ELR (cell line): ENCODE measurements at places on chromosomes 4 and X.

- DNase-seq, result no peak
Observed at GRCh38 chr4:79584902-79585301, 176.9 kb upstream of the GK2 start.

DNA sequence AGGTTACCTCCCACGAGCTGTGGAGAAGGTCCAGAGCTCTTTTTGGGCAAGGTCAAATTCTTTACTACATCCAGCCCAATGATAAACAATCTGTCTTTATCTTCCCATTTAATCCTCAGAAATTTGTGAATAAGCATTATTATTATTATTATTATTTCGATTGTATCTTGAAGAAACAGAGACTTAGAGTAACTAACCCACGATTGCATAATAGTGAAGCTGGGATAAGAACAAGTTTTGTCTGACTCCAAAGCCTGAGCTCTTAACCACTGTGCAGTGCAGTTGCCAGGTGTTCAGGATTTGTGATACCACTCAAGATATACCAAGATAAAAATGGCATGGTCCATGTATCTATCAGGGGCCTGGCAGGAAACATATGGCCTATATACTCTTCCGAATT, 166.5 kb upstream of the LDB2 start:
- DNase-seq, result no peak

DNA sequence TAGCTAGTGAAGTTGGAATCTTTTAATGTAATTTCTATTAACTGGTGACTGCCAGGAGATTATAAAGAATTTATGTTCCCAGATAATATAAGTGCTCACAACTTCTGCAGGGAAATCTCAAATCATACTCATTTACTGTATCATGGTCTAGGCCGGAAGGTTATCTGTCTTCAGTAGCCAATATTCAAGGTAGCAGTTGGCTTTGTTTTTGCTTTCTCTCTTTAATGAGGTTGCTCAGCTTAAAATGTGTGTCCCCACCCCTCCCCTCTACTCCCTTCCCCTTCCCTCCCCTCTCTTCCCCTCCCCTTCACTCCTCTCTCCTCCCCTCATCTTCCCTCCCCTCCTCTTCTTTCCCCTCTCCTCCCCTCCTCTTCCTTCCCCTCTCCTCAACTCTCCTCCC, 117.6 kb downstream of the HPGD start:
- no peak for DNase-seq

DNA sequence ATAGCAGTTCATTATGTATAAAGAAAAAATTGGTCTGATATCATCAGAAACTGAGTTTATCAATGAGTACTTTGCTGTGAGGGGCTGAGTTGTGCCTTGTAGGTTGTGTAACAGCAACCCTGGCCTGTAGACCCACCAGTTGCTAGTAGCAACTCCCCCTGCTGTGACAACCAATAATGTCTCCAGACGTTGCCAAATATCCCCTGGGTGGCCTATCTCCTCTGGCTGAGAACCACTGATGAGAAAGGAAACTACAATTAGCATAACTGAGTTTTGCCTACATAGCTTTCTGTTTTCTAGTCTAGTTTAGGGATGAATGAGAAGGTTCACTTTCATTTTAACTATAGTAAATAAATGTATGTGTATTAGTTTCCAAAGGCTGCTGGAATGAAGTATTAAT, 234.1 kb downstream of the CPE start:
- DNase-seq, result no peak

- DNase-seq, result no peak
Observed at GRCh38 chrX:155216940-155217440, 730 bp downstream of the VBP1 start.

DNA sequence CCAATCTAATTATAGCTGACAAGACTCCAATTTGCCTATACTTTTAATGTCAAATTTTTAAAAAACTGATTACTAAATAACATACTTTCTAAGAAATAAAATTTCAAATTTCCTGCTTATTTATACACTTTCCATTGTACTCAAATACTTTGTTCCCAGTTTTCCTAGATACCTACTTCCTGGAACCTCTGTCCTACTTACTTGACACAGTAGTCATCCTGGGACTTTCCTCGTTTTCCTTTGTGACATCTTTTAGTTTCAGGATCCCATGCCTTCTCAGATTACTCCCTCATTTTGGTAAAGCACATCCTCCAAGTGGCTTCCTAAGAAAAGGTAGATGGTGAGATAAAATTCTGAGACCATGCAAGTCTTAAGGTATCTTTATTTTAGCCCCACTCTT, 13.3 kb upstream of the FAM184B start:
- DNase-seq, result no peak

GRCh38 chr4:41568363-41568762, 30.4 kb downstream of the LIMCH1 start:
- DNase-seq, result no peak

GRCh38 chr4:98565681-98566301, 92.6 kb downstream of the TSPAN5 start:
- no peak for DNase-seq

DNA sequence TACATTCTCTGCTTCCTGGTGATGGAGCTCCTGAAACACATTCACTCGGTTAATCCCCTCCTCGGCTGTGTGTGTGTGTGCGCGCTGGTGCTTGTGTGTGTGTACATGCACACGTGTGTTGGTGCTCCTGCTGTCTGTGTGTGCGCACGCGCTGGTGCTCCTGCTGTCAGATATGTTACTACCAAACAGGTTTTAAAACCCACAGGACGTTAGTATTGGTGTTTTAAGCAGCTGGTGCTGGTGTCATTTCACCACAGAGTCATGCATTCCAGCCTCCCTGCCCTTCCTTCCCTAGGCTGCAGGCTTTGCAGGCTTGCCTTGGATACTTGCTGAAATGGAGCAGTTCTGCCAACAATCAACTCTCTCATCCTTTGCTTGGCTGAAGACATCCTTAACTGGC, 48.1 kb upstream of the CPLX1 start:
- no peak for DNase-seq

DNA sequence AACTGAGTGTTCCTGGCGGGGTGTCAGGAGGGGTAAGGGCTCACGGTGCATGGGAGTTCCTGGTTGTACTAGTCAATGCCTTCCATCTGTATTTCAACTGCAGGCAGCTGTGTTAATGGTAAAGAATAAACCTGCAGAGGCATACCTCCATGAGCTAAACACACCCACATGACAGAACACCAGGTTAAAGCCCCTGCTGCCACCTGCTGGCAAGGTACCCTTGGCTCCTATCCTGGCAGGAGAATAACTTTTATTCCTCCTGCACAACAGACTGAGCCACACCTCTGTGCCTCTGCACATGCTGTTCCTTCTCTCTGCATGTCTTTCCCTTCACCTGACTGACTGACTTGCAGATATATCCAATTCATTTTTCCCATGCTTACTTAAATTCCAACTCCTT, 11.1 kb downstream of the ITIH6 start:
- no peak for DNase-seq

DNA sequence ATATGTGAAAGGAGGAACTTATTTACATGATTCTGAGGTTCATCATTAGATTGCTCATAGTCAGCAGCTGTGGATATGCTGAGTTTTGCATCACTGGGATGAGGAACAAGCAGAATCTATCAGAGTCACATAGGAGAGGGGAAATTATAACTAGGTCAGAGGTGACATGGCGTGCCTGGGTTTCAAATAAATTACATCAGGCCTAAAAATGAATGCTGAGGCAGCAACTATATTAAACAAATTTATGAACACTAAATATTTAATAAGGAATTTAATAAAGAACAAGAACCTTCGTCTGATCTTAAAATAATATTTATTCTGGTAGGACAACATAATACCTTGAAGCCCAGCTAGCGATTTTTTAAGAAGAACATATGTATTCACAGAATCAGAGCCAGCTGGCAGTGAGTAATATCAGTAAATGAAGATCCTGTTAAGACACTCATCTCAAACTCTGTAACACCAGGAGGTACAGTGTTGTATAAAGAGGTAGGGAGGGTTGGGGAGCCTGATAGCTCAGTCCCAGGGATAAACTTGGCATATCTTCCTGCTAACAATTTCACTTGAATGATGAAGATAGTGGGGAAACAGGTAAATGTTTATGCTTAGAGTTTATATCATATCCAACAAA, 60.9 kb upstream of the HS3ST1 start:
- no peak for DNase-seq

- no peak for DNase-seq
Observed at GRCh38 chrX:153903991-153904957, at the start of gene AVPR2. Gene AVPR2 (plus strand): TSS chrX:153904673. CDS start chrX:153905146, 473 bp downstream.

- DNase-seq, result peak; percentile 72
Observed at GRCh38 chr4:180449395-180449956, 1793.7 kb upstream of the TENM3 start.

GRCh38 chr4:108820492-108821350, 57.9 kb upstream of the ETNPPL start:
- no peak for DNase-seq

DNA sequence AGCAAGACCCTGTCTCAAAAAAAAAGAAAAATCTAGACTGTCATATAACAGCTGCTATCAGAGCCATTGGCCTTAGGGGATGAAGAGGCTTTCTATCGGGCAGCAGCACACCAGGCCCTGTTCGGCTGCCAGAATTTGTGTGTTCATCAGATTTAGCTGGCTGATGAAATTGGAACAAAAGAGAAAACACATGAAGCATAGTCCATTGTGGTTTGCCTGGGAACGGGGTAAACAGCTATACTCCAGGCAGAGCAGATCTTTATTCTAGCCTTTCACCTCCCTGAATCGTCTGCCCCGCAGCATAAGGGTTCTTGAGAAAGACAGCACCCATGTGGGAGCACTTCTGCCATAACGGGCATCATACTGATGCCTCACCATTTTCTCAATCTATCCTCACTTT, 11.6 kb downstream of the TKTL1 start:
- DNase-seq, result no peak

- DNase-seq, result no peak
Observed at GRCh38 chr4:8227771-8228318, 28.8 kb downstream of the SH3TC1 start.

- DNase-seq, result no peak
Observed at GRCh38 chr4:58723954-58724353, 1613.8 kb upstream of the IGFBP7 start.

DNA sequence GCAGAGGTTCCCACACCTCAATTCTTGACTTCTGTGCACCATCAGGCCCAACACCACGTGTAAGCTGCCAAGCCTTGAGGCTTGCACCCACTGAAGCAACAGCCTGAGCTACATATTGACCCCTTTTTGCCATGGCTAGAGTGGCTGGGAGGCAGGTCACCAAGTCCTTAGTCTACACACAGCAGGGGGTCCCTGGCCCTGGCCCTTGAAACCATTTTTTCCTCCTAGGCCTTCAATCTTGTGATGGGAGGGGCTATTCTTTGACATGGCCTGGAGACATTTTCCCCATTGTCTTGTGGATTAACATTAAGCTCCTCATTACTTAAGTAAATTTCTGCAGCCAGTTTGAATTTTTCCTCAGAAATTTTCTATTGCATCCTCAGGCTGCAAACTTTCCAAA, 336.6 kb downstream of the IL15 start:
- no peak for DNase-seq

- peak; percentile 89 for DNase-seq
Observed at GRCh38 chrX:149504915-149505651, at the start of gene IDS. Gene IDS (minus strand): TSS chrX:149505306. CDS start chrX:149505137, 169 bp downstream.

DNA sequence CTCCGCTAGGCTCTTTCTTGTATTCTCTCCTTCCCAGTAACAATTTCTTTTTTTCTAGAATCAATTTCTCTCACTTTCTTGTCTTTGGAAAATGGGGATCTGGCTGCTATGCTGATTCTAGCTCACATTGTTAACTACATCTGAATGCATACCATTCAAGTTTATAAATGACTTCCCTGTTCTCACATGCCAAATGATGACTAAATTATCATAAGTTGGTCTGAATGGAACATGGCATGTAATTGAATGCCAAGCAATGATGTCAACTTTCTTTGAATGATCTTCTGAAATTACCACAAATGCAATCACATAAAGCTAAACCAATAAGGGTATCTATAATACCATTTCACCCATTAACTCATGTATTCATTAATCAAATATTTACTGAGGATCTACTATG, 2.7 kb upstream of the ITM2A start:
- no peak for DNase-seq

GRCh38 chr4:6123976-6124375, 76.4 kb downstream of the JAKMIP1 start:
- no peak for DNase-seq

DNA sequence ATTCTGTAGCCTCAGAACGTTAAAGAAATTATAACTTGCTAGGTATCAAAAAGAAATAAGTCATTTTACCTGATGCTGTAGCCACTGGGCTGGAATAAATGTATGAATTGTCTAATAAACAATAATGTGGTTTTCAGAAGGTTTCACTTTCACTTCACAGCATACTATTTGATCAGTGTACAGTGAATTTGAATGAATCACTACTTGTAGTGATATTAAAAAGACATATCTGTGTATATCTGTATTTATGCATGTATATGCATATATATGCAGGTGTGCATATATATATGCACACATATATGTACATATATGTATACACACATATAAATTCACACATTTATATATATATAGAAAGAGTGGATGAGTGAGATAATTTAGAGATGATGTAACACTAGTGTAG, 440.0 kb upstream of the PCDH10 start:
- DNase-seq, result peak; percentile 47

DNA sequence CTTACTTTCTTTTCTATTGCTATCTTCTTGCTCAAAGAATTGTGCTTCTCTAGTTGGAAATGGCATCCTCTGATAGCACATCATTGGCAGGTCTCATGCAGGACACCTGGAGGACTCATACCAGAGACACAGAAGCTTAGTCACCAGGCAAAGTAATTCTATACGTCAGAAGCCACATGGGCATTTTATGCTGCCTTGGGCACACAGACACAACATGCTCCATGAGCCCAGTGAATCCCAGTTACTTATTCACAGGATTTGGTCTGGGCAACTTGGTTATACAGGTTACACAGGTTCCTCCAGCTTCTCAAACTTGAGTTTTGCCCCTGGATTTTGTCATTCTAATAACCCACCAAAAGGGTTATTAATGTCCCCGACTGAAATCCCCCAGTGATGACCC, 7.1 kb downstream of the RASSF6 start:
- DNase-seq, result no peak

DNA sequence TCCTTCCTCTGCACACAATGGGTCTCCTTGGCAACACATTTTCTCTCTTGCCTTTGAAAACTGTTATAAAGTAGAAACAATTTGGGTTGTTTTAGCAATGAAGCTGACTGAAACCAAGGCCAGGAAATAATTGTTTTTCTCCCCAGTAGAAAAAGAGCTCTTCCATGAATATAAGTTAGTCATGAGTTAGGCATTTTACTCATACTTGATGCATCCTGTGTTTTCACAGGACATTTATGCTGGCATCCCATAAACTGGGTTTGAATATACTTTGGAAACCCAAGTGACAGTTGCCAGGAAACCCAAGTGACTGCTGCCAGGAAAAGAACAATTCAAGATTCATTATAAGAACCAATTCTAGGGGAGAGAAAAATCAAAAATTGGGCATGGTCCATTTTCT, 128.6 kb upstream of the NPY2R start:
- DNase-seq, result peak; percentile 73

- DNase-seq, result peak; percentile 11
Observed at GRCh38 chr4:84917869-84918600, 48.5 kb downstream of the WDFY3 start.

GRCh38 chrX:15471028-15471427, 22.1 kb downstream of the PIR start:
- DNase-seq, result peak; percentile 63

GRCh38 chr4:3487861-3488260, 24.8 kb downstream of the DOK7 start:
- DNase-seq, result no peak
